Left lung (tissue), 14 donors: ENCODE measurements at places on chromosomes 5 and 9. TPM values are rescaled to one million over a fixed set of nuclear protein-coding genes. Genes with fewer than 3 reads are reported as not detected.

GRCh38 chr9:118091711-118092500 is 387.7 kb downstream of the TLR4 start:
- DNase-seq, result no peak

IL5 gene
- polyA plus RNA-seq, result not detected

DNA sequence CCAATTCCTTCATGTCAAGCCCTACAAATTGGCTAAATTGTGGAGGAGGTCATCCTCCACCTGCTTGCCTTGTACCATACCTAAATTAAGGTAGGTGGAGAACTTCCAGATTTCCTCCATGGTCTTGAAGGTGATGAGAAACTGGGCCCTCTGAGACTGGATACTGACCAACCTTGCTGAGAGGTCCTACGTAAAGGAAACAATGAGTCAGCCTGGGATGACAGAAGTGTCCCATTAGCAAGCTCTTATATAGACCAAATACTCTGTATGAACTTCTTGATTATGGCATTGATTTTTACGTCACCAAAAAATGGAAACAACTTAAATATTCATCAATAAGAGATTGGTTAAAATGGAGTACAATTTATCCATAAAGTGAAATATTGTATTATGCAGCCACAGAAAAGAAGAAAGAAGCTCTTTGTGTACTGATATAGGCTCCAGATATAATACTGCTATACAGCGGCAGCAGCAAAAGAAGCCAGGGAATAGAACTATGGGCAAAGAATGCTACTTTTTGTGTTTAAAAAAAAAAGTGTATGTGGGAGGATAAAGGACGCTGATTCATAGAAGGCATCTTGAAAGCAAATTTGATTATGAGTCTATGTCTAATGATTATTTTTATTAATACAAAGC is 18.3 kb downstream of the SH3TC2 start:
- DNase-seq, result no peak

RNF208 gene
- polyA plus RNA-seq, result 7.8 TPM
